Esophagus squamous epithelium (tissue), 5 donors: ENCODE measurements at places on chromosomes 6 and 20. TPM values are rescaled to one million over a fixed set of nuclear protein-coding genes. Genes with fewer than 3 reads are reported as not detected.

Gene CGA
- not detected for total RNA-seq

Gene HCK
- 10.1 TPM for total RNA-seq

Gene CDSN
- not detected for total RNA-seq

Gene HLA-DRB5
- 7.7 TPM for total RNA-seq

Gene EFCAB8
- total RNA-seq, result not detected

Gene HIVEP1
- total RNA-seq, result 19.5 TPM

Gene CD93
- total RNA-seq, result 4.5 TPM

Gene C6orf15
- not detected for total RNA-seq

Gene OPRL1
- total RNA-seq, result 0.76 TPM

Gene DCDC2
- not detected for total RNA-seq

Gene COL9A1
- total RNA-seq, result not detected

Gene SLC22A1
- not detected for total RNA-seq

Gene CCM2L
- total RNA-seq, result 4.2 TPM

- no peak for DNase-seq
Measured at GRCh38 chr6:10580570-10580969, 59.4 kb downstream of the GCNT2 start.

GRCh38 chr20:24493181-24493580 lies 23.8 kb downstream of the SYNDIG1 start:
- DNase-seq, result no peak

DNA sequence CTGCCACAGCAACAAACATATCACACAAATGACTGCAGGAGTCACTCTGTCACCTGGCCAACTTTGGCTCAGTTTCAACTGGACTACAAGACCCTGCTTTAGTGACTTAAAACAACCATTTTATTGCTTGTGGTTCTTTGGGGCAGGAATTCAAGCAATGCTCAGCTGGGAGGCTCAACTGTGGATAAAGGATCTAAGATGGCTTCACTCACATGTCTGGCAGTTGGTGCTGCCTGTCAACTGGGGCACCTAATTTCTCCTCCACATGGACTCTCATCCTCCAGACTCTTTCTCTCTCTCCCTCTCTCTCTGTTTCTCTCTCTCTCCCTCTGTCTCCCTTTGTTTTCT lies 2.8 kb upstream of the EPB41L2 start:
- no peak for DNase-seq

DNA sequence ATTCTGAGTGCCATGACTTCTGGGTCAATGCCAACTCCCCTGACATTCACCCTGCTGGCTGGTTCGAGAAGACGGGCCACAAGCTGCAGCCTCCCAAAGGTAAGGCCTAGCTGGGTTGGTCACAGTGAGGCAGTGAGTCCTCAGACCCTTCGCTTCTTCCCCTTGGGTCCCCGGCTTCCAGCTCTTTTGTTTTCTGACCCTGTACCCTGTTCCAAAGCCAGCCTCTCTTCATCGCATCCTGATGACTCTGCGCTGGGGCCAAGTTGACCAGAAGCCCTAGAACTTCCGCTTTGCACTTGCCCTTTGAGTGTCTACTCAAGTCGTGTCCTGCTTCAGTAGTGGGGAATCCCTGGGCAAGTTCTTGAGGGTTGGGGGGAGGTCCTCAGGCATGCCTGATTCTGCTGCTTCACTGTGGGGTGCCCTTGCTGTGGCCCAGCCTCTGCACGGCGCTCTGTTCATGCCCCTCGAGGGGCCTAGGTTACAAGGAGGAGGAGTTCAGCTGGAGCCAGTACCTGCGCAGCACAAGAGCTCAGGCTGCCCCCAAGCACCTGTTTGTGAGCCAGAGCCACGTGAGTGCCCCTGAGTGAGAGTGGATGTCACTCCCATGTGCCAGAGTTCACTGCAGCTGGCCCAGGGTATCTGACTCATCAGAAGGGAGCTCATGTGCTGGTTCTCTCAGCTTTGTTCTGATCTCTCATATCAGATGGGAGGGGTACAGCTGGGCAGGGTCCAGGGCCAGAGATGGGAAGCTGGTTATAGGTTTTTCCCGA lies 23.0 kb downstream of the L3MBTL1 start:
- DNase-seq, result no peak

- no peak for DNase-seq
Measured at GRCh38 chr20:14664101-14664500, 326.7 kb upstream of the FLRT3 start.

- DNase-seq, result no peak
Measured at GRCh38 chr20:61135266-61135665, 116.8 kb upstream of the CDH4 start.

DNA sequence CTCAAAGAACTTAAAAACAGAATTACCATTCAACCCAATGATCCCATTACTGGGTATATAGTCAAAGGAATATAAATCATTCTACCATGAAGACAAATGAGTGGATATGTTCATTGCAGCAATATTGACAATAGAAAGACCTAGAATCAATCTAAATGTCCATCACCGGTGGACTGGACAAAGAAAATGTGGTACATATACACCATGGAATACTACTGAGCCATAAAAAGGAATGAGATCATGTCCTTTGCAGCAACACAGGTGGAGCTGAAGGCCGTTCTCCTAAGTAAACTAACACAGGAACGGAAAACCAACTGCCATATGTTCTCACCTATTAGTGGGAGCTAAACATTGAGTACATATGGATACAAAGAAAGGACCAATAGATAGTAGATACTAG lies 576.7 kb upstream of the CITED2 start:
- no peak for DNase-seq

DNA sequence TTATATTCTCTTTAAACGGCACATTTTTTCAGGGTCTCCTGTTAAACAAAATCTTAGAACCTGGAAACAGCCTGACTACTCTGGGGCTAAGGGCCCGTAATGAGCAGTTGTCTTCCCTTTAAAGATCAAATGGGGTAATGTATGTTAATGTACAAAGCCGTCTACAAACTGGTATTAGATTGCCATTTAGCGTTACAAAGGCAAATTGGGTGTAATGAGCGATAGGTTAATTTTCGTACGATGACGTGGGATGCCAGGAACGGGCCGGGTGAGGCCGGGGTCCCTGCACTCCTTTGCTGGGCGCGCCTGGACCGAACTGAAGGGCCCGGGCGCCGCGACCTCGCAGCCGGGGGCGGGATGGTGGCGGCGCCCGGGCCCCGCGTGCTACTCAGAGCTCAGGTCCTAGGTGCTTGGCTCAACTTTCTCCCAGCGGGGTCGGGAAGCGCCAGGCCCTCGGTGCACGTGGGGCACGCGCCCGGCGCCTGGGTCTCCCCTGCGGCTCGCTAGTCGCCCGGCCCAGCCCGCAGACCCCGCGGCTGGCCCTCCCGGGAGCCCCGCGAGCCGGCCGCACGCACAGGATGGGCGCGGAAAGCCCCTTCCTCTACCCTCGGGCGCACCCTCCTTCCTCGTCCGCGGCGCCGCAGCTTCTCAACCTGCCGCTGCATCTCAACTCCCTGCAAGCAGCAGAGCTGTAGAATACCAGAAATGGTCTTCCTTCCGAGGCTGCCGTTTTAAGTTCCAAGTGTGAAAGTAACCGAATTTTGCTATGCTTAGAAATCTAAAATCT lies 5.9 kb downstream of the NKX2-4 start:
- DNase-seq, result no peak

DNA sequence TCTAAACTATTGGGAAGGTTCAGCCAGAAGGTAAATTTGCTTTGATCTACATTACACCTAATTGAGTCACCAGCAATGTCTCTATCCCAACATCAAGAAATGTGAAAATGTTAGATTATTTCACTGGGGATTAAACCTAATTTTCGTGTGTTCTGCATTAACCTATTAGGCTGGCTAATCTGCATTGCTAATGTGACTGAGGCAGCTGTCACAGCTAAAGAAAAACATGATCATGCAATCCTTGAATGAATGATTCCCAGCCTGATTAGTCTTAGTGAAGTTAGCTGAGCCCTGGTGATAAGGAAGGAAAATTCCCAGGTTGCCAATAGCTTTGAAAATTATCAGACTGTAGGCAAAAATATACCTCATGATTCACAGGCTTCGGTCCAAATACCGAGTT lies 135.3 kb downstream of the LINC00237 start:
- no peak for DNase-seq

DNA sequence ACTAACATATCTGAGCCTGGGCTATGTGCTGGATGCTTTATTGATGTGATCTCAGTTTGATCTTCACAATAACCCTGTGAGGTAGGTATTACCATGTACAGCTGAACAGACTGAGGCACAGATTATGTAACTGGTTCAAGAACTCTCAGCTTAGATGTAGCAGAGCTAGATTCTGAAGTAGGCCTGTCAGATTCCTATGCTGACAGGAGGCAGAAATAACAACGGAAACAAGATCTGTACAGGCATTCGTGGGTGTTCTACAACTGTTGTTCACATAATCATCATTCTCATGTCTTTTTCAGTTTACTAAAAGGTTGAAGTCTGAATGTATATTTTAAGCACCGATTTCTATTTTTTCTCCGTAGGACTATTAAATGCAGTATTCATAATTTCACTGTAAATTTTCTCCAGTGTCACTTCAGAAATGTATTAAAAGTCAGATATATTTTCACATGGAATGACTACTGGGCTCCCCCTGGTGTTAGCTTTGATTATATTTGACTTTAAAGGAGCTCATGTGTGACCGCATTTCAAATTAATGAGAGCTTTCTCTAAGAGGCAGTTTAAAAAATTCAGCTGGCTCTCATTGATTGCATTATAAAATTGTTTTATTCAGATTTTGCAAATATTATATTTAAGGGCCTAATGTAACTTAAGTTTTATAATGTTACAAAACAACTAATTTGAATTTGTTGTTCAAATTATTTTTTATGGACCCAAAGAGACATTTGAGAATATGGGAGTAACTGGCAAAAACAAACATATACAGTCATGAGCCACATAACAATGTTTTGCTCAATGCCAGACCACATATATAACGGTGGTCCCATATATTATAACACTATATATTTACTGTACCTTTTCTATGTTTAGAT lies 36.4 kb upstream of the SLC17A4 start:
- DNase-seq, result no peak

GRCh38 chr6:121967631-121968030 lies 431.8 kb upstream of the HSF2 start:
- no peak for DNase-seq

DNA sequence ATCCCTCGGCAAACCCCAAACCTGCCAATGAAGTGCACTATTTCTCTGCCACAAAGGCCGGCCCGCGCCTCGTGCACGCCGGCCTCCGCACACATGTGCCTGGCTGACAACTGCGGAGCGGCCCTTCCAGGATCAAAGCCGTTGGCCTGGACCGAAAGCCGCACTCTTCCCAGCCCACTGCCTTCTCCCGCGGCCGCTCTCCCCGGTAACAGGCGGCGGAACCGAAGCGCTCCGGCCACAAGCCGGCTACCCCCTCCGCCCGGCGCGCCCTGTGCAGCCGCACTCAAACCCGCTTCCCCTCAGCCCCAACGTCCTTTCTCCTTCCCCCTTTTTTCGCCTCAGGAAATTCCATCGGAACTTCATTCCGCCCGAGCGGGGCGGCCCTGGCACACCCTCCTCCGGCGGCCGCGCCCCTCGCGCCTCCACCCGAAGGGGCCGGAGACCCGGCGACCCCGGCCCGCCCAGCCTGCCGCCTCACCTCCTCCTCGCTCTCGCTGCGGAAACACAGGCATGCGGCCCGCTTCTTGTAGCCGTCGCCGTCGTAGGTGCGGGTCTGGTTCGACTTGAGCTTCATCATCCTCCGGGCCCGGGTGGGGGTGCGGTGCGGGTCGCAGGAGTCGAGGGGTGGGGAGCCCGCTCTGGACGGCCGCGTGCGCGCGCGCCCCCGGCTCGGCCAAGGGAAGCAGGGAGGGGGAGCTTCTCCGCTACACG lies 528 bp downstream of the NUDT3 start:
- DNase-seq, result no peak

DNA sequence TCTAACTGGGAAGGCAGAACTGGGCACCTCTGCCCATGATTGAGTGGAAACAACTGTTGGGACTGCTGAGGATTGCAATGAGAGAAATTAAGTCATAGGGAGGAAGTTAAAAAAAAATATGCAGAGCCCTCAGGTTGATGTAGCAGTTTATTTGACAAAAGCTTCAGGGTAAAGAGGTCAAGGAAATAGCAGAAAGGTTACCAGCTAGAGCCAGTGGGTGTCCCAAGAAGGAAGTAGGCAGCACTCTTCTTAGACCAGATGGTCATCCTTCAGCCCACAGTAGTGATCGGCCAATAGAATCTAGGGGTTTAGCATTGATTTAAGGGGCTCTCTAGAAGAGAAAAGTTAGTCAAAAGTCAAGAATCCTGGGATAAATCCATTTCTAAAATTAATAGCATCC lies 21.7 kb upstream of the WFDC10A start:
- no peak for DNase-seq

- no peak for DNase-seq
Measured at GRCh38 chr6:15132854-15133670, 112.8 kb upstream of the JARID2 start.
